ENCODE measurements at places on chromosomes 11 and 22.

- no peak overlapping the region for H3K27ac ChIP-seq
- peaks cover 11% of the 10 kb centered on the region for H3K4me1 ChIP-seq
- H3K27me3 ChIP-seq: no peaks in the 10 kb centered on the region
Observed at GRCh38 chr11:2995031-2995561, 3.0 kb upstream of the NAP1L4 start.

- no peaks in the 10 kb centered on the region for H3K27me3 ChIP-seq
- H3K4me3 ChIP-seq: no peak overlapping the region
- no peak for DNase-seq
- 0 out of 2 replicates have a peak, but pooled peaks cover 4% of the 10 kb centered on the region for H3K4me1 ChIP-seq
- H3K27ac ChIP-seq: peak overlapping the region; percentile 50
- peaks cover 56% of the 10 kb centered on the region for H3K36me3 ChIP-seq
Observed at GRCh38 chr22:38481871-38482332, 14.0 kb downstream of the KDELR3 start.

DNA sequence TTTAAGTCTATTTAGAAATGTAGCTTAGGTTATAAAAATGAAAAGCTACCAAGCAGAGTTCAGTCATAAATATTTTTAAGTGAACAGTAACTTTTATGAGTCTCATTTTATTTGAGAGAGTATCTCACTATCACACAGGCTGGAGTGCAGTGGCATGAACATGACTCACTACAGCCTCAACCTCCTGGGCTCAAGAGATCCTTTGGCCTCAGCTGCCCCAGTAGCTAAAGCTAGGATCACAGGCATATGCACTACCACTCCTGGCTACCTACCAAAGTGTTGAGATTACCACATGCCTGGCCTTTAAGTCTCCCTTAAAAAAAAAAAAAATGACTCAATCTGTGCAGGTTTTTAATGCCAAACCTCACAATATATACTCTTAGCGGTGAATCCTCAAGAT lies 34.7 kb upstream of the CLNS1A start:
- no peak for DNase-seq
- H3K4me3 ChIP-seq: no peak overlapping the region
- no peaks in the 10 kb centered on the region for H3K4me1 ChIP-seq
- H3K27ac ChIP-seq: no peak overlapping the region
- H3K36me3 ChIP-seq: peaks cover 83% of the 10 kb centered on the region

DNA sequence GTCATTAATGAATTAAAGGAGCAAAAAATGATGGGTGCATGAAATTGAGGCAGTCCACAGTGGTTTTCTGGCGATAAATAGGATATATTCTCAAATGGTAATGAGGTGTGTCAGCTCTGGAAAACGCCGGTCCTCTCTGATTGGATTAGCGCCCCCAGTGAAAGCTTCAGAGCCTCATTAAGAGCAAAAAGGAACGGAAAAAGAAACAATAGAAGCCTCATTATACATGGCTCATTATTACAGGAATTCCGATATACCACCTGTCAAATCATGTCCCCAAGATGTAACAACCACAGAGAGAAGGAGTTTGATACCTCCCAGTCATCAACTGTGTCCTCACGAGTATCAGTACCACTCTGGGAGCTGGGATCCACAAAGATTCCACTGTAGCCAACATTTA lies 175.7 kb upstream of the PITPNB start:
- no peaks in the 10 kb centered on the region for H3K27me3 ChIP-seq
- H3K4me3 ChIP-seq: no peak overlapping the region
- no peaks in the 10 kb centered on the region for H3K36me3 ChIP-seq
- no peak overlapping the region for H3K27ac ChIP-seq
- no peak for DNase-seq

DNA sequence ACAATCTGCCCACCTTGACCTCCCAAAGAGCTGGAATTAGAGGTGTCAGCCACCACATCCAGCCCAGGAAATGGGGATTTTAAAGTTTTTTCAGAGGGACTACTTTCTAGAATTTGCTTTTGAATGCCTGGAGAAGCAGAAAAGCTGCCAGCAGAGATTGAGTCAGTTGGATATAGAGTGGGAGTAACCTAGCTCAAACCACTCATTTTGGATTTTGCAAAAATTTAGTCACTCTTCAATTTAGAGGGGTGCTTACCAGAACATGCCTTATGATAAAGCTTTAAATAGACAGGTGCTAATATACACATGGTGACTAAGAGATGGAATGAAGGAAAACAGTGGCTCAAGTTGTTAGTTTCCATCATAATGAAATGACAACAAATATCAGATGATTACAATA lies 26.5 kb upstream of the PSMA1 start:
- DNase-seq: no peak
- no peaks in the 10 kb centered on the region for H3K36me3 ChIP-seq
- H3K4me3 ChIP-seq: no peak overlapping the region

DNA sequence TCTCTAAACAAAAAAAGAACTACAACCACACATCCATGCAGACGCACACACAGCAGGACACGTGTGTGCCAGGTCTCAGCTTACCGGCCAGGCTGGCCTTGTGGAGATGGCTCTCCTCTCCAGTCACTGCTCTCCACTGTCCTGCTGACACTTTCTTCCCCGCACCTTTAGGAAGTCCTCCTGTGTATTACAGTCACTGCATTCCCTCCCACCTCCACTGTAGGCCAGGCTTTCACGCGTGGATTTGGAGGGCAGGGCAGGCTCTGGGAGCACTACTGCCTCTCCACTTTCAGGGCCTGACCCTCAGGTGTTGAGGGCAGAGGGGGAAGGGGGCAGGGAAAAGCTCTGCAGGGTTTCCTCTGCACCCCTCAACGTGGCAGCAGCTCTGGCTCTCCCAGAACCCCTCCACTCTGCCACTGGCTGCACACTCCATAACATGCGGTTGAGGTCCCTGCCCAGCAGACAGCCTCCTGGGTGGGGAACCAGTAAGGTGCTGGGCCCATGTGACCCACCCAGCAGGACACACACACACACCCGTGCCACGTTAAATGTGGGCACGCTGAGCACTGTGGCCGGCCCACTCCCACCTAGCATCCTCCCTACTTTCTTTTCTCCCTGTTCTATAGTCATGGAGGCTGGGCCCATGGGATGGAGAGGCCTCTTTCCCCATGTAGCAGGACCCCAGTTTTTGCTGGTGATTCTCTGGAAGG lies 107.0 kb upstream of the PITPNB start:
- no peak overlapping the region for H3K4me3 ChIP-seq
- DNase-seq: no peak

DNA sequence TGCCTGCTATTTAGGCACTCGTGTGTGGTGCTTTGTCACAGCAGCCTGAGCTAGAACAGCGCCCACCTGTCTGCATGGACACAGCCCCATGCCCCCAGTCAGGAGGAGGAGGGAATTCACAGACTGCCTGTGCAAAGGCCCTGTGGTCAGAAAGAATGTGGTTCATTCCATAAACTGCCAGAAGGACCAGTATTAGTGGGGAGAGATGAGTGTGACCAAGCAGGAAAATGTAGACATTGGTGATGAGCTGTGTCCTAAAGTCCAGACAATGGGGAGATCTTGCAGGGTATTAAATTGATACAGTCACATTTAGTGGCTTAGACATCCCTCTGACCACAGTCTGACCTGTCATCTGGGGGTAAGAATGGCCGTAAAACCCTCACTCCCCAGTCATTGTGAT lies 83.7 kb upstream of the LINC01488 start:
- H3K4me3 ChIP-seq: no peak overlapping the region
- peaks cover 6% of the 10 kb centered on the region for H3K4me1 ChIP-seq
- H3K27ac ChIP-seq: no peak overlapping the region

DNA sequence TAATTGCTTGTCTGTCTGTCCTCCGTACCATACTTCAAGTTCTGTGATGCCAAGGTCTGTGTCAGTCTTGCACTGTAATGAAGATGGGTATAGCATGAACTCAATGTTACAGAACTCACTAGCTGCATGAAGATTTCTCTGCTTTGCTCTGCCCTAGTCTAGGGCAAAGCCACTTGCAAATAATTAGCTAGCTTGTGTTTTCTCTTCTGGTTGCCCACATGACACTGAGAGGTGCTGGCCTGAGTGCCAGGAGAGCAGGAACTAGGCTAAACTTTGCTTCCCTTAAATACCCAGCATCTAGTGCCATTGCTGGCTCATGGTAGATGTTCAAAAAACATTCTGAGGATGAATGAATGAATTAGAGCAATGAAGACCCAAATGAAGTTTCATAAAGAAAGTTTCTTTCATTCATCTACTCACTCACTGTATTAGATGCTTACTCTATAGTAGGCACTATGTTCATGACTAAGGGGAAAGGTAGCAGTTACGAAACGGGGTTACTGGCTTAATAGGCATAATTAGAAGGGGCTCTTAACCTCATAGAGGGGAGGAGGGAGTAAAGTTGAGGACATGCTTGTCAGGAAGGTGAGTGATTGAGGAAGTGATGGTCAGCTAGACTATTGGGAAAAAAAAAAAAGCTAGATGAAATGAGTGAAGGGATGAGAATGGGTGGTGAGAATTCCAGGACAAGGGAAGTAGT lies 4.4 kb upstream of the ENDOD1 start:
- peaks cover 44% of the 10 kb centered on the region for H3K27me3 ChIP-seq
- DNase-seq: no peak
- no peak overlapping the region for H3K4me3 ChIP-seq
- H3K4me1 ChIP-seq: peaks cover 15% of the 10 kb centered on the region
- no peaks in the 10 kb centered on the region for H3K36me3 ChIP-seq

- no peaks in the 10 kb centered on the region for H3K27me3 ChIP-seq
- DNase-seq: no peak
- no peak overlapping the region for H3K27ac ChIP-seq
- no peaks in the 10 kb centered on the region for H3K36me3 ChIP-seq
Observed at GRCh38 chr11:86515297-86516094, 140.8 kb downstream of the CCDC81 start.

- H3K36me3 ChIP-seq: peaks cover 28% of the 10 kb centered on the region
- no peak for DNase-seq
- peaks cover 11% of the 10 kb centered on the region for H3K4me1 ChIP-seq
- no peaks in the 10 kb centered on the region for H3K27me3 ChIP-seq
Observed at GRCh38 chr22:36279219-36279666, 26.3 kb downstream of the APOL1 start.

DNA sequence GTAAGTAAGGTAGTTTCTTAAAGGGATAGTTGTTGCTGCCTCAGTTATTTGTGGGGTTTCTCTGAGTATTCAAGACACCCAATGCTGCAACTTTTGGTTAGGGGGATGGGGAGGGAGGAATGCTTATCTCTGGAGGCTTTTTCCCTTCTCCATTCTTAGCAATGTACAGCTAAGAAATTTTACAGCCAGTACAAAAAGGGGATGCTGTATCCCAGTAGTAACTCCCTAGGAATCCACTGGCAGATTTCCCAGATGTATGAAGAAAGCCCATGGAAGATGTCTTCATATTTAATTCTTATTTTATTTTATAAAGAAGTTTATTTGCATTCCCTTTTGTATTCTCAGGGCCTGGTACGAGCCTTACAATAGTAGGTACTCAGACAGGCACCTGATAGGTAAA lies 154.8 kb downstream of the ENTHD1 start:
- H3K27ac ChIP-seq: no peak overlapping the region
- no peaks in the 10 kb centered on the region for H3K36me3 ChIP-seq
- H3K27me3 ChIP-seq: no peaks in the 10 kb centered on the region
- no peak for DNase-seq

GRCh38 chr11:123588117-123588863 lies 66.1 kb downstream of the SCN3B start:
- H3K4me1 ChIP-seq: peaks cover 20% of the 10 kb centered on the region
- H3K27me3 ChIP-seq: no peaks in the 10 kb centered on the region
- H3K4me3 ChIP-seq: no peak overlapping the region
- DNase-seq: no peak

All from WTC11 (cell line).